Upper lobe of left lung (tissue), 6 donors: ENCODE measurements at places on chromosomes 7 and 10. TPM values are rescaled to one million over a fixed set of nuclear protein-coding genes. Genes with fewer than 3 reads are reported as not detected.

MACROH2A2 gene
- total RNA-seq: 9.0 TPM

WASHC2A gene
- 70.1 TPM for total RNA-seq

STK31 gene
- 1.2 TPM for total RNA-seq

PRPS1L1 gene
- not detected for total RNA-seq

OR9A2 gene
- total RNA-seq: not detected

MEST gene
- total RNA-seq: 17.8 TPM

POLR2J3 gene
- total RNA-seq: 34.0 TPM

MKI67 gene
- 1.0 TPM for total RNA-seq

NKX6-2 gene
- total RNA-seq: not detected

PITRM1 gene
- total RNA-seq: 64.4 TPM

UCMA gene
- total RNA-seq: not detected

ZNF503 gene
- 15.0 TPM for total RNA-seq

SLIT1 gene
- total RNA-seq: 0.78 TPM

SYT15 gene
- 19.3 TPM for total RNA-seq

HKDC1 gene
- total RNA-seq: 11.5 TPM

GRCh38 chr7:11726001-11726793, 105.8 kb downstream of the THSD7A start:
- H3K27me3 ChIP-seq: no peaks in the 10 kb centered on the region
- DNase-seq: no peak
- no peaks in the 10 kb centered on the region for H3K36me3 ChIP-seq
- no peak overlapping the region for H3K4me3 ChIP-seq
- H3K4me1 ChIP-seq: no peaks in the 10 kb centered on the region
- no peak overlapping the region for H3K27ac ChIP-seq

DNA sequence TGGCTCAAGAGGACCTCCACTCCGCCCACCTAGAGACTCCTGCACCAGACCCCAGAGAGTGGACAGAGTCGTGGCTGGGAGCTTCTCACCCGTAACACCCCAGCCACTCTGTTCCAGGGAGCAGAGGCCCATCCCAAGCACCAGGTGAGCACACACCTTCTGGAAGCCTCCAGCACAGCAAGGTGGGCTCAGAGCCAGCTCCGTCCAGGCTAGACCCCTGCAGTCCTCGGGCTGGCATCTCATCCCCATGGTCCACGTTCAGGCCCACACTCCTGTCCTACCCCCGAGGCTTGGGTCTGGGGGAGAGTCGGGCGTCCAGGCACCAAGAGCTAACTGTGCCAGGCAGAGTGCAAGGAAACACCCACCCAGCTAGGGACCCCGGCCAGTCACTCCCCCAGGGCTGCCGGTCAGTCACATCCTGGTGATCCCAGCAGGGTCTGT, 13.2 kb downstream of the PDGFA start:
- H3K4me3 ChIP-seq: no peak overlapping the region
- peaks cover 23% of the 10 kb centered on the region for H3K36me3 ChIP-seq
- no peak for DNase-seq
- no peaks in the 10 kb centered on the region for H3K27me3 ChIP-seq
- H3K27ac ChIP-seq: no peak overlapping the region
- H3K4me1 ChIP-seq: peaks cover 16% of the 10 kb centered on the region

DNA sequence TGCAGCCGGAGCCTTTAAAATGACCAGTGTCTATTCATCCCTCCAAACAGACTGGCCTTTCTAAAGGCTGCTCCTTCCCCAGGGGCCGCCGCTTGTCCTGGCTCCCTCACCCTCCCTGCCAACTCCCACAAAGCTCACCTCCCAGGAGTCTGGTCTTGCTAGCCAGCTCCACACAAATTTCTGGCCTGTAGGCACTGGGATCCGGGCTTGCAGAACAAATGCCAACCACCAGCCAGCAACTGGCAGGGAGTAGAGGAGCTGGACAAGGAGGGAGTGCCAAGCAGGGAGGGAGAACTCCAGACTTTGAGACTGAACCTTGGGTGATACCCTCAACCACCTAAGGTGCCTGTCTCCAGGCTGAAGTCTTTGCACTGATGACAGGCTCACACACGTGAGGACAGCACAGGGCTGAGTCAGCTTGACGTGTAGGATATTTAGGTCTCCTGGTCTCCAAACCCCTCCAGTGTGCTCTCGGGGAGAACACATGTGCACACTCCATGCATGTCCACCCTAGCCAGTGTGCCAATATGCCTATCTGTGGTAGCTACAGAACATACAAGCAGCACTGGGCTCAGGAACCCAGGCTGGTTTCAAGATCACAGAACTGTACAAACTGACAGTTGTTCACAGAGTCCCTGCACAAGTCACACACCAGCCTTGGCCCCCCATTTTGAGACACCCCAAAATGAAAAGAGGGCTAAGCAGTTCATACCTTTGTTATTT, 6.0 kb downstream of the PAX2 start:
- H3K4me1 ChIP-seq: peaks cover 16% of the 10 kb centered on the region
- H3K36me3 ChIP-seq: no peaks in the 10 kb centered on the region
- no peak overlapping the region for H3K4me3 ChIP-seq
- no peak overlapping the region for H3K27ac ChIP-seq
- no peak for DNase-seq

GRCh38 chr10:13222566-13222965, 11.6 kb downstream of the UCMA start:
- no peaks in the 10 kb centered on the region for H3K36me3 ChIP-seq
- no peak for DNase-seq
- no peaks in the 10 kb centered on the region for H3K27me3 ChIP-seq
- H3K4me3 ChIP-seq: no peak overlapping the region
- H3K27ac ChIP-seq: no peak overlapping the region

- no peak overlapping the region for H3K27ac ChIP-seq
- no peaks in the 10 kb centered on the region for H3K27me3 ChIP-seq
- no peak for DNase-seq
- H3K4me3 ChIP-seq: no peak overlapping the region
- H3K36me3 ChIP-seq: no peaks in the 10 kb centered on the region
Observed at GRCh38 chr10:52394246-52394645, 80.2 kb downstream of the DKK1 start.

GRCh38 chr7:139094030-139094429, 15.5 kb downstream of the ZC3HAV1 start:
- DNase-seq: no peak
- H3K4me1 ChIP-seq: peaks cover 46% of the 10 kb centered on the region
- H3K27ac ChIP-seq: peak overlapping the region; percentile 44
- H3K27me3 ChIP-seq: no peaks in the 10 kb centered on the region
- H3K36me3 ChIP-seq: no peaks in the 10 kb centered on the region

- no peaks in the 10 kb centered on the region for H3K27me3 ChIP-seq
- no peak for DNase-seq
- no peak overlapping the region for H3K27ac ChIP-seq
Observed at GRCh38 chr10:36493516-36493880, 631.9 kb upstream of the ANKRD30A start.

DNA sequence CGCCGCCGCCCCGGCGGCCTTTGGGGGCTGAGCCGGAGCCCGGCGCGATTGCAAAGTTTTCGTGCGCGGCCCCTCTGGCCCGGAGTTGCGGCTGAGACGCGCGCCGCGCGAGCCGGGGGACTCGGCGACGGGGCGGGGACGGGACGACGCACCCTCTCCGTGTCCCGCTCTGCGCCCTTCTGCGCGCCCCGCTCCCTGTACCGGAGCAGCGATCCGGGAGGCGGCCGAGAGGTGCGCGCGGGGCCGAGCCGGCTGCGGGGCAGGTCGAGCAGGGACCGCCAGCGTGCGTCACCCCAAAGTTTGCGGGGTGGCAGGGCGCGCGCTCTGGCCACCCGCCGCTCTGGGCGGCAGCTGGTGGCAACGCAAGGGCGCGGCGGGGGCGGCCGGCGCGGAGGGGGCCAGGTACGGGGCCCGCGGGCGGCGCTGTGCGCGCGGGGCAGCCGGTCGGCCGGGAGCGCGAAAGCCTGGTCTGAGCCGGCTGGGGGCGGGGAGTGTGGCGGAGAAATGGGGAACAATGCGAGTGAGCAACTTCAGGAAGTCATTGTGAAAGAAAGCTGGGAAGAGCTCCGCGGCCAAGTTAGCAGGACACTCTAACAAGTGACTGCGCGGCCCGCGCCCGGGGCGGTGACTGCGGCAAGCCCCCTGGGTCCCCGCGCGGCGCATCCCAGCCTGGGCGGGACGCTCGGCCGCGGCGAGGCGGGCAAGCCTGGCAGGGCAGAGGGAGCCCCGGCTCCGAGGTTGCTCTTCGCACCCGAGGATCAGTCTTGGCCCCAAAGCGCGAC, at the start of gene IKZF1:
TSS of gene IKZF1 (plus strand) at position 588 of the 782 bp plus-strand sequence. CDS start 14,346 bp downstream, outside the sequence.
- DNase-seq: peak; percentile 86
- no peaks in the 10 kb centered on the region for H3K36me3 ChIP-seq
- peaks cover 13% of the 10 kb centered on the region for H3K4me1 ChIP-seq
- peaks cover 5% of the 10 kb centered on the region for H3K27me3 ChIP-seq

DNA sequence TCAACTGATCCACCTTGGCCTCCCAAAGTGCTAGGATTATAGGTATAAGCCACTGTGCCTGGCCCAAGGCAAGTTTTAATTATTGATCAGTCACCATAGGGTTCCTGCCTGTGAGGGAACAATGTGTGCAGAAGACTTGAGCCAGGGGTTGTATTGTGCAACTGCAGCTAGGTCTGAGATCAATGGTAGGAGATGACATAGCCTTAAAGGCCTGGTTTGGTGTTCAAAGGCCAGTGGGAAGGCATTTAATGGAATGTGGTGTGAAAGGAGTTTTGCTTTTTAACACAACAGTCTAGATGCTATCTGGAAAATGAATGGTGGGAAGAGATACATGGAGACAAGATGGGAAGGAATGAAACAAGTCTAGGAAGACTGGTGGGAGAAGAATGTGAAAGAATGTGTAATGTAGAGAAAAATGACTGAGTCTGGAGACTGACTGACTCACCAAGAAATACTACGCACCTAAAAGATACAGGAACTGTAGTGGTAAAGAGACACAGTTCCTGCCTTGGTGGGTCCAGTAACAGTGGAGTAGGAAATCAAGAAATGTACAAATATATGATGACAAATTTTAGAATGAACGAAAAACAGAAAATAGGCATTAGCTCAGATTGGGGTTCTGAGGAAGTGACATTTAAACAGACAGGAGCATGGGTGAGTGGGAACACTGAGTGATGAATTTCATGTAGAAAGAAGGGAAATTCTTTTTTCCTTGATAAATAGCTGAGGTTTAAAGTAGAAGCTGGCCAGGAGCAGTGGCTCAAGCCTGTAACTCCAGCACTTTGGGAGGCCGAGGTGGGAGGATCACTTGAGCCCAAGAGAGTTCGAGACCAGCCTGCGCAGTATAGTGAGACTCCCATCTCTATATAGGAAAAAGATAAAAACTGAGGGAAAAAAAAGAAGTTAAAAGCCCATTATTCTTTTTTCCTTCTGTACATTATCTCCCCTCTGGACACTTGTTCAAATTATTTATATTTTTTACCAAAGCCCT, 9.4 kb downstream of the HNRNPF start:
- H3K36me3 ChIP-seq: peaks cover 1% of the 10 kb centered on the region
- H3K4me3 ChIP-seq: no peak overlapping the region
- H3K27me3 ChIP-seq: no peaks in the 10 kb centered on the region
- peak overlapping the region; percentile 44 for H3K27ac ChIP-seq
- DNase-seq: no peak
- H3K4me1 ChIP-seq: peaks cover 90% of the 10 kb centered on the region

DNA sequence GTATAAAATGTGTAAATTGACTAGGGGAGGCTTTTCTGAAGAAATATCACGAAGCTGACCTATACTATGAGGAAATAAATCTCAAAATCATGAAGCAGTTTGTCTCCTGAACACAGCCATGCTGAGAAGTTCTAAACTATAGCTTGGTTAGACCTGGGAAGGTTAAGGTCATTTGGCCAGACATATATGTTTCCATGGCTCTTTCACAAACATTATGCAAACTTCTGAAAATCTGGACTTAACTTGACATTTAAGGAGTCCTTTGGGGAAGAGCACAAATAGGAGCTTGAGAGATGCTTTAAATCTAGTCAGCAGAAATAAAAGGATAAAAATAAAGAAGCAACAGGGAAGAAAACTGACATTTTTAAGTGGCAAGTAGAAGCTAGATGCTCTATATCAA, 115.9 kb upstream of the MEOX2 start:
- H3K4me3 ChIP-seq: no peak overlapping the region
- H3K4me1 ChIP-seq: no peaks in the 10 kb centered on the region
- no peaks in the 10 kb centered on the region for H3K36me3 ChIP-seq
- H3K27ac ChIP-seq: no peak overlapping the region
- no peaks in the 10 kb centered on the region for H3K27me3 ChIP-seq

DNA sequence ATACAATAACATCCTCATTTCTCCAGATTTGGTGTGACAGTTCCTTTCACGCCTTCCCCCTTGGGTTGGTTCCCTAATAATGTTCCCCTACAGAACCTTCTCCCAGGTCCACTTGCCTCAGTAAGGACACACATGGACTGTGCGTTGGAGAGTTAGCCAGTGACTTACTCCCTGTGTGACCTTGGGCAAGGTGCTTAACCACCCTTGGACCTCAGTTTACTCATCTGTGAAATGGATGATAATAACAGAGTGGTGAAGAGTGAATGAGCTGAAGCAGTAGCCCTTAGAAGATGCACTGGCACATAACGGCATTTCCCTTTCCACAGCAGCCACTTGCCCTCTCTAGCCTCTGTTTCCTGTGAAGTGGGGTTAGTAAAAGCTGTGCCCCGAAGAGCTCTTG, 175.8 kb downstream of the PKD1L1 start:
- H3K4me3 ChIP-seq: no peak overlapping the region
- H3K27ac ChIP-seq: no peak overlapping the region
- H3K36me3 ChIP-seq: no peaks in the 10 kb centered on the region
- no peak for DNase-seq

DNA sequence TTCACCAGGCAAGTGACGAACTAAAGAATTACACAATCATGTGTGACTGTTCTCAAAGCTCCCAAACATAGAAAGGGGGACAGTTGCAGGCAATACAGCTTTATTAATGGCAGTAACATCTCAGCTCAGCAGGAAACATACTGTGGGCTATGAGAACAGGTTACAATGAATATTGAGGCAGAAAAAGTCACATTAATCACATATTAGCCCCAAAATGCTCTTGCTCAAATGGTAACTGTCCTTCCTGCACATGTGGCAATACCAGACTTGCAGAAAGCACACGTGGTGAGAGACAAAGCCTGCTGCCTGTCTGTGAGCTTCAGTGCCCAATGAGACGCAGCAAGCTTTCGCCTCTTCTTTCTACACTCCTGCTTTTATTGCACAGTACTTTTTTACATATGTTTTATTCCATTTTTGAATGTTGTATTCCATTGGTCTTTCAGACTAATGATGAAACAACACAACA, 104.9 kb upstream of the ACBD5 start:
- H3K4me3 ChIP-seq: no peak overlapping the region
- no peaks in the 10 kb centered on the region for H3K4me1 ChIP-seq
- no peak overlapping the region for H3K27ac ChIP-seq
- DNase-seq: no peak
- H3K36me3 ChIP-seq: no peaks in the 10 kb centered on the region
